MG63 (cell line): ENCODE measurements at places on chromosomes 2 and 18.

GRCh38 chr18:9330419-9330818, 4.2 kb upstream of the TWSG1 start:
- DNase-seq: no peak

DNA sequence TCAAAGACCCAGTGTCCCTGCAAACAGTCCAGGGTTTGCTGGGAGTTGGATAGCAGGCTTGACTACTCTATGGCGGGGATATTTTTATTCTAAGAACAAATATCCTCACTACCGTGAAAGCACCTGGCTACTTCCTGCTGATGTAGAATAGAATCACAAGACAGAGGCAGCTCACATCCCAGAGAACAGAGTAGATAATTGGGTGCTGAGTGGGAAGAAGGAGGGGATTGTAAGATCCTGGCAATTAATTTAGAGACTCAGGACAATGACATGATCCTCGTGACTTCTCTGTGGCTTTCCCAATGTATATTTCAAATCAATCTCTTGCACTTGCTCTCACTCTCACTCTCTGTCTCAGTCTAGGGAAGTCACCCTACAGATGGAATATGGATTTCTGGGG, 341.9 kb upstream of the DCC start:
- DNase-seq: no peak

- no peak for DNase-seq
Measured at GRCh38 chr18:28159055-28159454, 17.9 kb downstream of the CDH2 start.

GRCh38 chr2:3470166-3470651, 49.1 kb downstream of the ADI1 start:
- peak; percentile 55 for DNase-seq

DNA sequence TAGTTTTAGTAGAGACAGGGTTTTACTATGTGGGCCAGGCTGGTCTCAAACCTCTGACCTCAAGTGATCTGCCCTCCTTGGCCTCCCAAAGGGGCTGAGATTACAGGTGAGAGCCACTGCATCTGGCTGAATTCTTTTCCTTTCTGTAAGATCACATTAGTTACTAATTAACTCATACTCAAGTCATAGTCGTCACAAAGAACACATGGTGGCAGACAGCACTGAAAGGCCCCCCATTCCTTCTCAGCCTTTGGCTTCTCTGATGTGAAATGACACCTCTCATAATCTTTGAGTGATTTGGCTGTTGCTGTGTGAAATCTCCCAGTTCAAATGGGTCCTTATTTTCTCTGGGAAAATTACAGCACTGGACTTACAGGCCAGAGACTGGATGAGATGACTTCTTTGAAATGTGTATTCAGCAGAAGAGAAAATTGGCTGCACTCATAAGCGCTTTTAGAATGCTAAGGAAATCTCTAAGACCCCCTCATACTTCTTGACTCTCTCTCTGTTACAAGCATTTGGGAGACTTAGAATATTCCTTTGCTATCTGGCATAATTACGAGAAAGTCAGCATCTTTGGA, 764.8 kb downstream of the RNF144A start:
- no peak for DNase-seq

GRCh38 chr18:48902023-48902855, 48.5 kb downstream of the SMAD7 start:
- DNase-seq: peak; percentile 92

DNA sequence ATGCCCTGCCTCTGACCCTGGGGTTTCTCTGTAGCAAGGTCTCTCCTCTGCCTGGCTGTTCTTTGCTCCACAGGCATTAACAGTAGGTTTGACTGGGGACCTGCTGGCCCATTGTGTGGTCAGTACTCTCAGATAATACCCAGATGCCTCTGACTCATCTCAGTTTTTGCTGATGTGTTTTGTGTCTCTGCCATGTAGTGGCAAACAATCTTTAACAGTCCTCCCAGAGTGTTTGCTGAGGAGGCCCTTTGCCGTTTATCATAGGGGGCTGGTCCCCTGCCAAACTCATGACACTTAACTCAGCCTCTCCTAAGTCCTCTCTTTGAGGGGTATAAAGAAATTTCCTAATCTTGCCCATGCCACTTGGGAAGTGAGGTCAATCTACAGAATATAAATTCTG, 793.7 kb upstream of the FANCL start:
- peak; percentile 6 for DNase-seq

- no peak for DNase-seq
Measured at GRCh38 chr18:58805467-58806187, 59.0 kb upstream of the ZNF532 start.

GRCh38 chr2:60796573-60797509, 40.8 kb downstream of the PAPOLG start:
- no peak for DNase-seq

DNA sequence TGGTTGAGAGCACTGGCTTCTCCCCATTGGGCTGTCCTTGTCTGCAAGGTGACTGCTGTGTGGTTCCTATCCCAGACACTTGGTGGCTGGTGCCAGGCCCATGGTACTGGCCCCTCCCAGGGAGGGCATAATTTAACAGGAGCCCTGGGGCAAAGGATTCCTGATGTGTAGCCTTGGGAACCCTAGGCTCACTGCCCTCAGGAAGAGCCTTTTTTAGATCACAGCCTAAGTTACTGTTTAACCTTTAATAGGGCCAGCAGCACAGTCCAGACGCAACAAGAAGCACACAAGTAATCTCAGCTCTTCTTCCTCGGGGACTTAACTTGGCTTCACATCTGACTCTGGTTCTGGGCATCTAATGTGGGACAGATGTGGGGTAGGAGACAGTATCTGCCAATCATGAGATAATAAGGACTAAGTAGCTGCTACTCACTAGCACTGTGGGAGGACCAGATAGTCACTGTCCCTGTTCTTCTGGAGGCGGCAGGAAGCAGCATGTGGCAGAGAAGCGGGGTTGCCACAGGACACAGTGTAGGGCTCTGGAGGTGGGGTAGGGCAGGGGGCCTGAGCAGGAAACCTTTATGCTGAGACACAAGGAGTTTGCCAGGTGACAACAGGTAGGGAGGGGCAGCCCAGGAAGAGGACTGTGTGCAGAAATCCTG, 136.3 kb downstream of the TMEM17 start:
- no peak for DNase-seq
